ENCODE measurements at places on chromosomes 2 and 18.

DNA sequence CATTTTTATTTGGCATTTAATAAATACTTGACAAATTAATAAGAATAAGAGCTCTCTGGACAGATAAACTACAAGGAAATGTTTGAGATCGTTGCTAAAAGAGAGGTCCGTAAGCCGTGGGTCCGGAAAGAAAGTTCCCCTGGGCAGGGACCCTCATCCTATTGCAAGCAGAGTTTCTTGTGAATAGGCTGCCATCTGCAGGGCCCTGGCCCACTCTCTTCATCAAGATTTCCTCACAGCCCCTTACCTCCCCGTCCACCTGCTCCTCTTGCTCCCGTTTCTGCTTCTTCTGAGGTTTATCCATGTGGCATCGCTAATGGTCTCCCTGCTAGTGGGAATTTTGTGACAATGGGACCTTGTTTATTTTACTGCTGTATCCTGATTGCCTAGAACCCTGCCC is 30.1 kb upstream of the MC5R start:
- DNase-seq: no peak

GRCh38 chr2:9445089-9445488 is 21.6 kb downstream of the CPSF3 start:
- DNase-seq: no peak

GRCh38 chr2:234363011-234363487 is 133.8 kb downstream of the ARL4C start:
- DNase-seq: no peak

- DNase-seq: no peak
These were observed 33.5 kb downstream of the AOX1 start for GRCh38 chr2:200619279-200619678.

- no peak for DNase-seq
These were observed 16.0 kb upstream of the RPL37A start for GRCh38 chr2:216482640-216483039.

DNA sequence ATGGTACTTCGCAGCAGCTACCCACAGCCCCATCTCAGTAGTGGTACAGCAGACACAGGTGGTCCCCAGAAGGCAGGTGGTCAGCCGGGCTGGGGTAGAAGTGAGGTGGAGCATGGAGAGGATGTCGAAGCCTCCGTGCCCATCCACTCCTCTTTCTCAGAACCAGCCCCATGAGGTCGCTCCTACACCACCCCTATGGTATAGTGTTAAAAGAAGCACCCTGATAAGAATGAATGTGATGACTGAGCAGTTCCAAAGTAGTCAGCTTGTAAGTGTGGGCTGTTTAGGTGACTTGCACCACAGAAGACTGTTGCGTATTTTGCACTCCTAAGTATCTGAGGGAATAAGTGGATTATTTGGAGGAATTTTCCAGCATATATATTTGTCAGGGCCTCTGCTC is 111.3 kb downstream of the WDSUB1 start:
- no peak for DNase-seq

DNA sequence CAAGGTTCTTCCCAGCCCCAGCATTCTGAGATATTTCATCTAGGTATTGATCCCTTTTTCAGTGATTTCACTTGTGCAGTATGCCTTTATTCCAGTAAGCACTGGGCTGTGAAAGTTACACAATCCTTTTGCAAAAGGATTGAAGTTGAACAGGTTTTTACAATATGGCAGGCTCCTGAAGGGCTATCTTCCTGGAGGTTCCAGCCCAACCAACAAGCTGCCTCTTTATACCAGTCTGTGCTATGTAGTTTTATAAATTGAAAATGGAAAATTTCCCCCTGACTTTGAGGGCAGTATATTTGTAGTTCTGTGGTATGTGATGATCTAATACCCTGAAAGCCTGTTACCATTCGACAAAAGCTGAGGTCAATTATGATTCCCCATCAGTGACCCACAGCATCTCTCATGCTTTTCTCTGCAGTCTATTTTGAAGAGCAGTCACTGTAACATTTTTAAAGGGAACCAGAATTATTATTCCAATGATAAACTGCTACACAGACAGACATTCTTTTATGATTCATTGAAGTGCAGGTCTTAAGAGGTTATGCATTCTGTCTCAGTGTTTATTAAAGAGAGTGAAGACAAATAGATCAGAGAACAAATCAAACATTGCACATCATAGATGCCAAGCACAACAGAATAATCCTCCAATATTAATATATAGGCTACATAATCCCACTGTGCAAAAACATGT is 35.2 kb upstream of the STPG4 start:
- DNase-seq: no peak

DNA sequence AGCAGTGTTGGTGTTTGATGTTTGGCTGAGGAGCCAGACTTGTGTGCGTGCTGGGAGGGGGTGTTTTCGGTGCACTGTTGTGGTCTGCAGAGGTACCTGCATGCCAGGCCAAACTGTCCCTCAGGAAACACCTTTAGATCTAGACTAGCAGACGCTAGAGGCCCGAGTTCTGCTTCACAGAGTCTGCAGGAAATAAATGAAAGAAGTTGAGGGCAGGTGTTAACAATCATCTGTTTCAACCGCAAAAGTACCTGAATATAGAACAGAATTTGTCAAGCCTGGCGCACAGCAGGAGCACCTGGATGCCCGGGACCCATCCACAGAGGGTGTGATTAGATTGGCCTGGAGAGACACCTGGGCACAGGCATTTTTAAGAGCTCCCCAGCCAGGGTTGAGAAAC is 40.5 kb upstream of the REL start:
- DNase-seq: no peak

- no peak for DNase-seq
These were observed 10.1 kb downstream of the MBOAT2 start for GRCh38 chr2:8993196-8993901.

DNA sequence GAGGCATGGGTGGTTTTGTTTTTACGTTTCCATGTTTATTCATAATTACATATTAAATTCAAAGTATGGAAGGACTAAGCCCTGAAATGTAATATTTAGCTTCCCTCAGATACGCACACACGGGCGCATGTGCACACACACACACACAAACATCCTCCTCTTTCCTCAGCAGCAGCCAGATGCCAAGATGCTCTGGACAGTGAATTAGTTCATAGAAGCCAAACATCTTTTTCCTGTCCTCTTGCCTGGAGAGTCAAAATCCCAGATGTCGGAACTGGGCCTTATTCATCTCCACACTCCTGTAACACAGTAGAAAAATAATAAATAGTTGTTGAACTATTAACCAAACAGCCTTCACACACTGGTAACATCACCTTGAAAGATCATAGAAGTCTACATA is 273.1 kb downstream of the SP3 start:
- no peak for DNase-seq

GRCh38 chr2:142824756-142825155 is 52.7 kb upstream of the KYNU start:
- no peak for DNase-seq

DNA sequence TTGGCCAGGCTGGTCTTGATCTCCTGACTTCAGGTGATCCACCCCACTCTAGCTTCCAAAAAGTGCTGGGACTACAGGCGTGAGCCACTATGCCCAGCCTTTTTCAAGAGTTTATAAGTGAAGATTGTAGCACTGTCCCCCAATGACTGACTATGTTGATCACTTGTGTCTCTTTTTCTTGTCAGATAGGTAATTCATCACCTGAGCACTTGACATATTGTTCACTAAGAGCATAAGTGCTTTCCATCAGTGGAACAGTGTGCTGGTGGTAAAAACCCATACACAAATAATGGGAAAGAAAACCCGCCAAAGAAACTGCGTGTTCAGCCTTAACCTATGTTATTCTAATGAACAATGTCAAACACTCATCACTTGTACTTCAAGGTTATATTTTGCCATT is 414.4 kb upstream of the CDH7 start:
- no peak for DNase-seq
